ENCODE measurements at places on chromosomes 6 and 20.

- DNase-seq = no peak
Observed at GRCh38 chr20:32332614-32333013, 25.5 kb upstream of the ASXL1 start.

DNA sequence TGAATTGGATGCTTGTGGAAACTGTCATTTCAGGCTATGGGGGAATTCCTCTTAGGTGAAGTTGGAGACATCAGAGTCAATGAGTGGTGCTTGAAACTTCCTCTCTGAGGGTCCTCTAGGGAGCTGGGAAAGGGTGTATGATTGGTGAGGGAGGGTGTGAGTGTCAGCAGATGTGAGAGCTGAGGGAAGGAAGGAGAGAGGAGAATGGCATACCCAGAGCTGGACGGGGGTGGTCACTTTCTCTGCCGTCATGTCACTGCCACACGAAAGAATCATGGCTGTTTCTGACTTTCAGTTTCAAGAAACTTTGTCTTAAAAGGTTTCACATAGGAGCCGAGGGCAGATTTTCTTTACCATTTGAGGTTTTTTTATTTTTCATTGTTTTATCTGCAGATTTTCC lies 50.3 kb downstream of the DEK start:
- DNase-seq = no peak

DNA sequence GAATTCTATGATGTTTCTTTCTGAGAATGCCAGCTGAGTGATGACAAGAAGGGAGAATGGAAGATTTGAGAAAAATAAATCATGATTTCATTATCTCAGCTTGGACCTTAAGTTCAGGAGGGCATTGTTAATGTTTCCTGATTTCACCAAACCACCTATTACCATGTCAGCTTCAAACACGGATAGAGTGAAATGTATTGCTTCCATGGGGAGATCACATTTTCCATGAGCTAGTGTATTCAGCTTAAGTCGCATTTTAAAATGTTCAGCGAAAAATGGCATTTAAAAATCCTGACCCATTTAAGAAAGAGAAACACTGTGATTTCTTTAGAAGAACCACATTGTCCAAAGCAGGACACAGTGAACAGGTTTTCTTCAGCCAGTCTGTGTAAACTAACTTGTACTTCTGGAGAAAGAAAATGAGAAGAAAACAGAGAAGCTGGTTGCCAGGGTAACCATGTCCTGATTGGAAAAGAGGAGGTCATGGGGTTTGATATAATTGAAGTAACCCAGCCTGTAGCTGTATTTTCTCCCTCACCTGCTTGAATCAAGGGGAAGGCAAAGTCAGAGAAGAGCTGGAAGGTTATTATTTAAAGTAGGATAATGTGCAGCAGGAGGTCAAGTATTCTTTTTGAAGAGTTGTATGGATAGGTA lies 684.1 kb upstream of the NRSN1 start:
- no peak for DNase-seq

- DNase-seq = no peak
Observed at GRCh38 chr6:20751293-20751935, 217.2 kb downstream of the CDKAL1 start.

- no peak for DNase-seq
Observed at GRCh38 chr6:87315071-87315470, 7.3 kb upstream of the SMIM8 start.

DNA sequence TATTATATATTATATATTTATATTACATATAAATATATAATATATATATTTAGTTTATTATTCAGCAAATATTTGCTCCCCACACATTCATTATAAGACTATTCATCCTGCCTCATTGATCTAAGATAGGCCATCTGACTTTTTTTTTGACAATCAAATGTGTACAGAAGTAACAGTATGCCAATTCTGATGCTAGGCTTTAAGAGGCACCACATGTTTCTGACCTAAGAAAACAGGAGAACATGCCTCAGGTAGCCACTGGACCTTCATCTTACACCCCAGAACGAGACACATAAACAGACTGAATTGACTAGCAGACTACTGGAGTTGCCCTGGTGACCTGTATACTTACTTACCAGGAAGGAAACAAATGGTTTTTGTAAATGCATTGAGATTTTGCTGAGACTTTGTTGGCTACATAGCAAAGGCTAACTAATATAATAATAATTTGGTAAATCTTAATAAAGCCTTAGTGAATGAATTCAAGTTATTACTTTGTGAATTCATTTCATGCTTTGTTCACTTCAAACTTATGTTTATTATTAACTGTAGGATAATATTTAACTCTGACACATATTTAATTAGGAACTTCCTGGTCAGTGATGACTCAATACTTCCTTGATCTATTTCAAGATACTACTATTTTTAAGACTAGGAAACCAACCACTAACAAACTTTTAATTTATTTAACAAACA lies 13.4 kb upstream of the MYO6 start:
- no peak for DNase-seq

- DNase-seq = no peak
Observed at GRCh38 chr6:100918152-100918551, 37.0 kb upstream of the ASCC3 start.

GRCh38 chr6:2749969-2750600 lies 637 bp downstream of the MYLK4 start:
- no peak for DNase-seq

GRCh38 chr6:130810307-130811030 lies 16.7 kb upstream of the SMLR1 start:
- no peak for DNase-seq

DNA sequence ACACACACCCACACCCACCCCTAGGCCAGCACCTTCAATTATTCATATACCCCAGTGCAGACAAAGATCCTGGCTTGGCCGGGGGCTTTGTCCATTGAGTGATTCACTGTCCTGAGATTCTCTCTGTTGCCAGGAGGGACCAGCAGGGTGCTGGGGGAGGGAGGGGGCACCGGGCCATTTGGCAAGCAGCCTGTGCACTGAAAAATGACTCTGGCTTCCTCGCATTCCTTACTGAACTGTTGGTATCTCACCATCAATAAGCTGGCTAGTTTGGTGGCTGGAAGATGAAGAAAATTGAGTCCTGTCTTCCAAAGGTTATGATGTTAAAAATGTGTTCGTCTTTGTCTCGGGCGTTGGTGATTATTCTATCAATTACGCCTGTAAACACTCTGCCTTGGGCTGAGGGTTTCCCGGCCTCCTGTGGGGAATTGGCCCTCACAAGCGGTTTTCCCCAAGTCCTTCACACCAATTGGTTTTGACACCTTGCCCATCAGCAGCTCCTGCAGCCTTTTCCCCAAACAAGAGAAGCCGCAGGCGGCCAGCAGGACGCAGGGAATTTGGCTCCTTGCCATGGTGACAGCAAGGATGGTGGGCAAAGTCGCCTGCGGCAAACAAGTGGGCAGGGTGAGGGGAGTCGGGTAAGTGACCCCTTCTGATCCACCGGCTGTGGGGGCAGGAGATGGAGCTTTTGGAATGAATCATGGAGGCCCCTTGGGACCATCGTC lies 4.9 kb downstream of the VSTM2L start:
- DNase-seq = peak; percentile 43

GRCh38 chr20:39474879-39475278 lies 512.7 kb downstream of the DHX35 start:
- DNase-seq = no peak

- DNase-seq = no peak
Observed at GRCh38 chr6:41040101-41040939, 1.3 kb upstream of the UNC5CL start.

DNA sequence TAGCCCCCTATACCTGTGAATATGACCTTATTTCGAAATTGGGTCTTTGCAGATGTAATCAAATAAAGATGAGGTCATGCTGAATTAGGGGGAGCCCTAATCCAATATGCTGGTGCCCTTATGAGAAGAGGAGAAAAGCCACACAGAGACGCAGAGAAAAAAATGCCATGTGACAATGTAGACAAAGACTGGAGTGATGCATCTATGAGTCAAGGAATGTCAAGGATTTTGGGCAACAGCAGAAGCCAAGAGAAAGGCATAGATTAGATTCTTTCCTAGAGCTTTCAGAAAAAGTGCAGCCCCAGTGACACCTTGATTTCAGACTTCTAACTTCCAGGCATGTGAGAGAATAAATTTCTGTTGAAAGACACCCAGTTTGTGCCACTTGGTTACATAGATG lies 47.4 kb upstream of the HS3ST5 start:
- DNase-seq = no peak

- DNase-seq = peak; percentile 15
Observed at GRCh38 chr6:51855310-51856082, 231.9 kb downstream of the PKHD1 start.

DNA sequence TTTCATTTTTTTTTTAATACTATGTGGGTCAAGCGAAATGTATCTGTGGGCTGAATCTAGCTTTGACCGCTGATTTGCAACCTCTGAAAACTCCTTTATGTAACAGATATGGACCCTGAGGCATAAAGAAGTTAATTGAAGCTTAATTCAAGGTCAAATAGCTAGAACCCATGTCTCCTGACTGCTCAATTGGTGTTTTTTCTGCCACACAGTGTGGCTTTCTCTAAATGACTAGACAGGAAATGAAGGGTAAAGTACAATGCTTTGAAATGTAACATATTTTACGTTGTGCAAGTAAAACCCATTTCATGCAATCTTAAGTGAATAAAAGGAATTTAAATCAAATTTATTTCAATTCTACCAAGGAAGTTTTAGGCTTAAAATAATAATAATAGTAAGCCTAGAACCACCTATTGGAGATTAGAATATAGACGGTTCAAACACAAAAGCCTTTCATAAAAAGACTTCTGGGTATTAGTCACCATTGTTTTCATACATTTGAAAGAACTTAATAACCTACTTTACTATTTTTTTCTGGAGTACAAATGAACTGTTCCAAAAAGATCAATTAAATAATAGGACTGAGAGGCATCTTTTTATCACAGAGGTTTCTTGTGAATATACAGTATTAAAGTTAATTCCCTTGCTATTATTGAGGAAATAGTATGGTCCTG lies 279.8 kb downstream of the EPHA7 start:
- DNase-seq = no peak

- no peak for DNase-seq
Observed at GRCh38 chr6:96086745-96087144, 71.0 kb downstream of the FUT9 start.
